Activated naive CD8-positive, alpha-beta T cell treated with anti-CD3 and anti-CD28 coated beads, Interleukin-2, amount 50 U/mL, for 16 hours (primary cell): ENCODE measurements at places on chromosomes 4 and X.

DNA sequence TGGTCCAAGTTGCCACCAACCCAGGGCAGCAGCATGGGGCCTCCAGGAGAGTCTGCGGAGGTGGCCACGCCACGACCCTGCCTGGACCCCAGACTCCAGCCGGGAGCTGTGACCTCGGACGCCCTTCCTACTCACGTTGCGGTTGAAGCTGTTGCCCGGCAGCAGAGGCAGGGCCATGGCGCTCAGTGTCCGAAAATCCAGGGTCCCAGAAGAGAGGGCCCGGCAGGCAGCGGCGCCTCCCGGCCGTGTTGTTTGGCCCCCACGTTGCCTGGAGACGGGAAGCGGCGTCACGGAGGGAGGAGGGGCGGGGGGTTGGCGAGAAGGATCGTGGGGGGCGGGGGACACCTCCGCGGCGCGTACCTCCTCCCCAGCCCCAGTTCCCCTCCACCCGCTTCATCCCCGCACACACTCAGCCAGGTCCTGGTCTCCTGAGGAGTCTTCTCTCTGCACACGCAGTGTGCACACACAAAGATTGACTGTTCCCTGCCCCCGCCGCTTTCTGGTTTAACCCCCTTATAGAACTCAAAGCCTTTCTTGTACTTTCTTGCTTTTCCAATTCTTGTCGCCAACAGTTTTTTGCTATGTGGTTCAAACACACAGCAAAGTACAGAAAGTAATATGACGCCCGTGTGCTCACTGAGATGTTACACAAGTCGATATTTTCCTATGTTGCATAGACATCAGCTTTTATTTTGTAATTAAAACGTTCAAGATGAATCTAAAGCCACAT lies at the start of gene EFHC2:
EFHC2 (minus strand) TSS at position 261 of the 730 bp plus-strand sequence; CDS start at position 177, 84 bp downstream.
- no peak for DNase-seq

GRCh38 chr4:1026115-1026514 lies 14.7 kb downstream of the FGFRL1 start:
- no peak for DNase-seq

DNA sequence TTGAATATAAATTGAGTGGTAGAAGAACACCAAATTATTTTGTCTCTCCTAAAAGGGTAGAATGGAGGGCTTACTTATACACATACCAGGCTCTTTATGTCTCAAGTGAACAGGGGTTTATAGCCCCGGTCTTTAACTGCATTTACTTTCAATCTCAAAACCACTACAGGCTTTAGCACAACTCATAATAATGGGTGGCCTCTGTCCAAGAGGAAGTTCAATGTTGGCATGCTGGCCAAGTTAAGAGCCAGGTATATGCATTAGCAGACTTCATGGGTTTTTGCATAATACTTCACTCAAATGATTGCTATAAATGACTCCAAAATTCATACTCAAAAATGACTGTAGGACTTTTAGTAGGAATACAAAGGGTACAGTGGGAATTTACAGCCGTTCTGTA lies 118.5 kb upstream of the OTUD4 start:
- no peak for DNase-seq

GRCh38 chr4:43607827-43608461 lies 715.4 kb downstream of the GRXCR1 start:
- DNase-seq, result no peak

GRCh38 chr4:138507522-138507921 lies 265.4 kb upstream of the SLC7A11 start:
- DNase-seq, result no peak
